Osteoblast (primary cell): ENCODE measurements at places on chromosomes 1 and 21. TPM values are rescaled to one million over a fixed set of nuclear protein-coding genes. Genes with fewer than 3 reads are reported as not detected.

GRCh38 chr1:204431310-204432184 lies 19.9 kb upstream of the PPP1R15B start:
- H3K27ac ChIP-seq, result no peak overlapping the region
- DNase-seq, result peak; percentile 88
- peaks cover 27% of the 10 kb centered on the region for H3K27me3 ChIP-seq
- H3K36me3 ChIP-seq, result no peaks in the 10 kb centered on the region
- H3K4me3 ChIP-seq, result no peak overlapping the region
- H3K4me1 ChIP-seq, result peaks cover 21% of the 10 kb centered on the region

The METTL13 gene
- 13.0 and 15.3 TPM in 2 replicates for total RNA-seq

GRCh38 chr1:234963904-234964702 lies 164.5 kb downstream of the TOMM20 start:
- peak overlapping the region; percentile 99 for H3K27ac ChIP-seq
- H3K36me3 ChIP-seq, result no peaks in the 10 kb centered on the region
- no peaks in the 10 kb centered on the region for H3K27me3 ChIP-seq

The TMPRSS15 gene
- total RNA-seq, result not detected in 2 replicates

- H3K36me3 ChIP-seq, result peaks cover 9% of the 10 kb centered on the region
- no peak overlapping the region for H3K27ac ChIP-seq
- peaks cover 33% of the 10 kb centered on the region for H3K4me1 ChIP-seq
- DNase-seq, result peak; percentile 72
These were observed 1.4 kb upstream of the STMN1 start for GRCh38 chr1:25907601-25908000.

DNA sequence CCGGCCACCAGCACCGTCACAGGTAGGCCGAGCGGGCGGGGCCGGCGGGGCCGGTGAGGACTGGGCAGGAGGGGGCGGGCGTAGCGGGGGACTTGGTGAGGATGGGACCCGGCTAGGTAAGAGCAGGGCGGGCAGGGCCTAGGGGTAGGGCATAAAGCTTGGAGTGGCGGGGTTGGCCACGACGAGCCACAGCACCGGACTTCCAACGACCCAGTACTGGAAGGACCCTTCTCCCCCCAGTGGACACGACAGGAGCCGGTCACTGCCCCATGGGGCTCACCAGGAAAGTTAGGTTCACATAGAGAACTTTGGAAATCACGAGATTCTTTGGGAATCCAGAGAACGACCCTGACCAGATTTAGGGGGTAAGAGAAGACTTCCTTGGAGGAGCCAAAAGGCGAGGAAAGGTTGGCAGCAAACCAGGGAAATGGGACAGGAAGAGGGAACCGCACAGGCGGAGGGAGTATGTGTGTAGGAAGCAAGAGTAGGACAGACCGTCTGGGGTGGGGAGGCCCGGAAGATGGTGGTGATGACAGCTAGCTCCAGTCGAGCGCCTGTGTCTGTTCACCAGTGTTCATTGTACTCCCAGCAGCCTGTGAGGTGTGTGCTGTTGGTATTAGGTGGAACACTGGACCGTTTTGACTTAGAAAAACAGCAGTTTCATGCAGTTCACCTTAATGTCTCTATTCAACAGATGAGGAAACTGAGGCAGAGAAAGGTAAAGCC lies 20.4 kb downstream of the ZNF362 start:
- H3K27me3 ChIP-seq, result no peaks in the 10 kb centered on the region
- no peaks in the 10 kb centered on the region for H3K4me1 ChIP-seq
- H3K36me3 ChIP-seq, result peaks cover 21% of the 10 kb centered on the region
- DNase-seq, result peak; percentile 53
- no peak overlapping the region for H3K27ac ChIP-seq

DNA sequence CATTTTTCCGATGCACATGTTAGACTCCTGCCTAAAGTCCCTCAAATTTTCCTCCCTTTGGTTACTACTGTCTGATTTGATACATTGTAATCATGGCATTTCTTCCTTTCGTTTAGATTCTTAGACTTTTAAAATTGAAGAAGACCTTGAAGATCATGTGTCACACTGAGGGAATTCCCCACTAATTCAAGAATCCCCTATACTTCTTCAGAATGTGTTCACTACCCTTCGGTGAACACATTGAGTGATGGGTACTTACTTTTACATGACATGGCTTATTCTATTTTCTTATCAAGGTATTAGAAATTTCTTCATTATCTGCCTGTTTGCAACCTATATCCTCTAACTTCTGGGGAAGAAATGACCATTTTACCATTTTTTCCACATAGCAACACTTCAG lies 85.9 kb downstream of the LHX8 start:
- no peaks in the 10 kb centered on the region for H3K36me3 ChIP-seq
- H3K27ac ChIP-seq, result no peak overlapping the region
- H3K4me3 ChIP-seq, result no peak overlapping the region
- DNase-seq, result no peak
- no peaks in the 10 kb centered on the region for H3K27me3 ChIP-seq

DNA sequence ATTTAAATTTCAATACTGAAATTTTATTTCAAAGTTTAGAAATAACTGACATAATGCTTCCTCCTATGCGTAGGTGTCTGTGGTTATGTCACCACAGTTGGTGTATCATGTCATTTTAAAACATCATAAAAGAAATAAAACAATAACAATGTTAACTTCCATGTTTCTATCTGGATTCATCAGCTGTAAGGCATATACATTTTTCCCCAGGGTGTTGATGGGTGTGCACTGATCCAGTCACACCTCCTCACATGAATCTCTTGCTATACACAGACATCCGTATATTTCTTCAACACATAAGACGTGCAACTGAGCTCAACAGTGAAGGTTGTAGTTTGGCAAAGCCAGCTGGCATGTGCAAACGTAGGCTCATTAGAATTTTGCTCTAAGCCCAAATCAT lies 6.2 kb downstream of the KCNA3 start:
- DNase-seq, result no peak
- no peak overlapping the region for H3K4me3 ChIP-seq
- H3K27me3 ChIP-seq, result peaks cover 25% of the 10 kb centered on the region
- H3K36me3 ChIP-seq, result no peaks in the 10 kb centered on the region

The GSTM5 gene
- 2.1 and 4.3 TPM in 2 replicates for total RNA-seq

The WNT2B gene
- 1.5 and 2.2 TPM in 2 replicates for total RNA-seq

- H3K4me1 ChIP-seq, result peaks cover 23% of the 10 kb centered on the region
These were observed 108.6 kb downstream of the GDAP2 start for GRCh38 chr1:117820694-117821381.

- no peak overlapping the region for H3K4me3 ChIP-seq
- no peak for DNase-seq
- no peaks in the 10 kb centered on the region for H3K27me3 ChIP-seq
- H3K4me1 ChIP-seq, result peaks cover 10% of the 10 kb centered on the region
- H3K27ac ChIP-seq, result no peak overlapping the region
These were observed 24.9 kb downstream of the IQGAP3 start for GRCh38 chr1:156547434-156547833.

GRCh38 chr1:230087717-230088105 lies 20.7 kb downstream of the GALNT2 start:
- H3K27ac ChIP-seq, result peak overlapping the region; percentile 99

- no peaks in the 10 kb centered on the region for H3K36me3 ChIP-seq
- DNase-seq, result no peak
- no peaks in the 10 kb centered on the region for H3K27me3 ChIP-seq
- no peak overlapping the region for H3K4me3 ChIP-seq
These were observed 477.5 kb downstream of the NUF2 start for GRCh38 chr1:163799190-163799805.

The IFI44 gene
- 33.9 and 35.8 TPM in 2 replicates for total RNA-seq

DNA sequence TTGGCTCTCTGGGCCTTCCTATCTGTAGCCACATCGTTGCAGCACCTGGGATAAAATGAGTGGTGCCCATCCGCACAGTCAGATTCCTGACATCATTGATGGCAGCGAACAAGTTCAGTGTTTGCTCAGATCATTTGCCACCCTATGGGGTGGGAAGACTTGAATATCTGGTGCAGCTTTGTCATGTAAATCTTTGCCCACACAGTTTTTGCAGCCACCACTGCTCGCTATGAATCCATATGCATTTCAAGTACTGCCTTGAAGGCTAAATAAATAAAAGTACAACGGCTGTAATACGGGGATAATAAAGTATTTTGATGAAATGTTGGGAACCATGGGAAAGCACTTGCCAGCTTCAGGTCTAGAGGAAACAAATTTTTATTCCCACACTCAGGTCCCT lies 56.3 kb upstream of the COA6 start:
- no peak overlapping the region for H3K27ac ChIP-seq
- no peak overlapping the region for H3K4me3 ChIP-seq
- H3K4me1 ChIP-seq, result peaks cover 13% of the 10 kb centered on the region
- H3K27me3 ChIP-seq, result peaks cover 28% of the 10 kb centered on the region

GRCh38 chr1:160428655-160429054 lies 28.3 kb downstream of the VANGL2 start:
- no peak overlapping the region for H3K4me3 ChIP-seq
- H3K36me3 ChIP-seq, result no peaks in the 10 kb centered on the region
- DNase-seq, result peak; percentile 73
- no peaks in the 10 kb centered on the region for H3K4me1 ChIP-seq

The PLPPR4 gene
- total RNA-seq, result 1.5 and 1.8 TPM in 2 replicates

The ITLN2 gene
- not detected in 2 replicates for total RNA-seq

DNA sequence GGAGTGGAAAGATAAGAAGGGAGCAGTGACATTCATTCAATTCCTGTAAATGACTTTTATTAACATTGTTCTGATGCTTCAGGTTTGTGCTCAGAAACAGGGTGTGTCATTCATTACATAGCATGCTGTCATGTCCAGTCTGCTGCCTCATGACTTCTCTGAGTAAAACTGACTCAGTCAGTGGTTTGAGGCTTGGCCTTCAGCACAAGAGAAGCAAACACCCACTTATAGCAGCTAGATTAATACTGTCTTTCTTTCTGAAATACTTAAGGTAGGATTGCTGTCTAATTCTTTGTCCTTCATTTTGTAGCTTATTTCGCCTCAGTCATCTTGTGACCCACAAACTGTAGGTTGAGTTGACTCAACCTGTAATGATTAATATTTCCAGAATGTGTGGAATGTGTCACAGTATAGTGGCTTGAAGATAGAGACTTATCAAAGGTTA lies 32.9 kb downstream of the RASAL2 start:
- no peaks in the 10 kb centered on the region for H3K36me3 ChIP-seq
- H3K4me1 ChIP-seq, result peaks cover 29% of the 10 kb centered on the region
- DNase-seq, result peak; percentile 63
- H3K4me3 ChIP-seq, result no peak overlapping the region
- no peaks in the 10 kb centered on the region for H3K27me3 ChIP-seq
- peak overlapping the region; percentile 92 for H3K27ac ChIP-seq

The LCE1C gene
- total RNA-seq, result not detected in 2 replicates
